ENCODE measurements at places on chromosomes 3 and 15. TPM values are rescaled to one million over a fixed set of nuclear protein-coding genes. Genes with fewer than 3 reads are reported as not detected.

DNA sequence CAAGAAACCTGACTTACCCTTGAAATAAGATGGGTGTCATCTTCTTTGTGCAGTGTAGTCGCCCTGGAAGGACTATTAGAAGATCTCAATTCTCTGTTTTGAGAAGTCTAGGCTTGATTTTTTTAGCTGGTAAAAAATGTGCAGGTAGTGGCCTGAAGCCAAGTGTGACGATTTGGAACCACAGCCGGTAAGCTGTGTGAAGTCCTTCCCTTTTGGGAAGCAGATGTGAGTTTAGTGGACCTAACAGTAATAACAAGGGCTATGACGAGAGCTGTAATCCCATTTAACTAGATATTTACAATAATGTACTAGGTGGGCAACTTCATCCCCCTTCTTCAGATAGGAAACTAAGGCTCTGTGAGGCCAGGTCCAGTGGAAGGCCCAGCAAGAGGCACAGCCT is 81.7 kb upstream of the MYZAP start:
- no peak for DNase-seq

DNA sequence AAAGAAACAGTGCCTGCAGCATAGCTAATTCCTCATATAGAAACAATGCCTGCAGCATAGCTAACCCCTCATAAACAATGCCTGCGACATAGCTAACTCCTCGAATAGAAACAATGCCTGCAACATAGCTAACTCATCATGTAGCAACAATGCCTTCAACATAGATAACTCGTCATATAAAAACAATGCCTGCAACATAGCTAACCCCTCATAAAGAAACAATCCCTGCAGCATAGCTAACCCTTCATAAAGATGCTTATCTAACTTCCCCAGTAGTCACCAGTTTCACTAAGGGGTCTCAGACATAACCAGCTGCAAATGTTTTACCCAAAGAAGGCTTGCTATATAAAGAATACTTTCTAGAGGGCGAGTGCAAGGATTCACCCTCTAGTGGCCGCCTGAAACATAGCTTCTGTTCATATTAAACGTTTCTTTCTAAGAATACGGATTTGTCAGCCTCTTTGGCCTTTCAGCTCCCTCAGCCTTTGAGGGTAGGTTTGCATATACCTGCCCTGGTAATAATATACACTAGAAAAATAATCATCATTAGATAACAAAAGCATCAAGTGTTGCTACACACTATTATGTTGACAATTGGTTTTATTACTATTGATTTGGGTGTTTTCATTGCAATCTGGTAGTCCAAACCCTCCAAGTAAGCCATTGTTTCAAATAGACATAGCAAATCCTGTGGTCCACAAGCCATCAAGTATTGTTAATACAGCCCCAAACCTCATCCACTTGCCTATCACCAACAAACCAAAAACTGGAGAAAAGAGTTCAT is 44.4 kb upstream of the FAN1 start:
- DNase-seq, result no peak

DNA sequence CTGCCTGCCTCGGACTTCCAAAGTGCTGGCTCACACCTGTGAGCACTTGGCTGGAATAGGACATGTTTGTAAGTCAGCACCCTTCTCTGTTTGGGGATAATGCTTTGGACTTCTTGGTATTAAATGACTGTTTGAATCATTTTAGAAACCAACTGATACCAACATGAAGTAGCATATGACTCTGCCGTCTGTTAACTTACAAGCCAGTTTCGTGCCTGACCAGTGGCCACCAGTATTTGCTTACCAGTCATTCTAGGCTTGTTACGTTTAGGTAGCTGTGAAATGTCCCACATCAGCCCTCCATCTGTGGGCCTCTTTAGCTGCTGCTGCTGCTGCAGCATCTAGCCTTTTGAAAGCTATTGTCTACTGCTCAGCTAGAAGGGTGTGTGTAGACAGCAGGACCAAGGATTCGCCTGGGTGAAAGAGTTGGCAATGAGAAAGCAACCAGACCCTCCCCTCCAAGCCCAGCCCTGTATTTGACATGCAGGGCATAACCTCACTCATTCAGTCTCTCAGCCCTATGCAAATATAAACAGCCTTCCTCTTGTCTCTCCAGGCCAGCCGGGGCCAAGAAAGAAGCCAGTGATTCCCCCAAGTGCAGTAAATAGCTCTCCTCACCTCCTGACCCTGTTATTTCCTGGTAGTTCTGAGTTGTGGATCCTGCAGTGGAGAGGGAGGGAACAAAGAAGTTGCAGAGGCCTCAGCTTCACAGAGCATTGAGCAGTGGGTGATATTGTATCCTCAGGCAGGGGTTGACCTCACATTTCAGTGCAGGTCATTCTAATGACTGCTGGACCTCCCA is 51.0 kb downstream of the NKIRAS1 start:
- DNase-seq, result no peak

- no peak for DNase-seq
Measured at GRCh38 chr15:82292271-82292670, 29.7 kb downstream of the SAXO2 start.

Gene PYGO1
- not detected for total RNA-seq

Gene PLA2G4F
- total RNA-seq, result not detected

Gene LTF
- not detected for total RNA-seq

Gene DCLK3
- not detected for total RNA-seq

DNA sequence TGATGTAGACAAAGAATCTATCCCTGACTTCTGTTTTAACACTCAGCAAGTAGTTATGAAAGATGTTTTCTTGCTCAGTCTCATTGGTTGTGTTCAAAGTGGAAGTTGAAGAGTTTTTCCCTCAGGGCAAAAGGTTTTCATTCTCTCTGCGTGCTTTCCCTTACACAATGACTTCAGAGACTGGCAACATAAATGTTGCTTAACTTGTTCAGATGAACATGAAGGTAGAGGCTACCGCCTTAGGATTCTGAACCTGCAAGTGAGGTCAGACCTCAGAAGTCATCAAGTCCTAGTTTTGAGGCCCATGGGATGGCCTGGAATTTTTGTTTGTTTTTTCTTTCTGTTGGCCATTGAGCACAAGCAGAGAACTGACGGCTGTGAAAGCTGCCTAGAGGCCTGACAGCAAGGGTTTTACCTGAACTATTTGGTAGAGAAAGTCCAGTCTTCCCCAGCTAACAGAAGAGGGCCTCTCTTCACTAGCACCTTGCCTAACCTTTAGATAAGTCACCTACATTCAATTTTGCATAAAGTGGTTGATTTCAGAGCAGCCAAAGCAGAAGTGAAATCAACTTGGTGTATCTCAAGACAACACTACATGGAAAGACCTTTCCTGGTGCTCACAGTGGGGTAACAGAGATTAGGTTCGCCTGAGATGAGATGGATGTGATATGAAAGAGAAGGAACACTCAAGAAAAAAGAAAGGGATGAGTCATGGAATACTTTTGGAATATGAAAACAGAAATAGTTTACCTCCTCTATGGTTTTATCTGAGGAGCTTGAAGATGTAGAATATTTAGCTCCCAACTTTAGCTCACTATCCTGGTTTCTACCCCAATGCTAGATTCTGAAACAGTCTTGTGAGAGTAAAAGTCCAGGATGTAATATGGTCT is 53.6 kb upstream of the AP4E1 start:
- no peak for DNase-seq

DNA sequence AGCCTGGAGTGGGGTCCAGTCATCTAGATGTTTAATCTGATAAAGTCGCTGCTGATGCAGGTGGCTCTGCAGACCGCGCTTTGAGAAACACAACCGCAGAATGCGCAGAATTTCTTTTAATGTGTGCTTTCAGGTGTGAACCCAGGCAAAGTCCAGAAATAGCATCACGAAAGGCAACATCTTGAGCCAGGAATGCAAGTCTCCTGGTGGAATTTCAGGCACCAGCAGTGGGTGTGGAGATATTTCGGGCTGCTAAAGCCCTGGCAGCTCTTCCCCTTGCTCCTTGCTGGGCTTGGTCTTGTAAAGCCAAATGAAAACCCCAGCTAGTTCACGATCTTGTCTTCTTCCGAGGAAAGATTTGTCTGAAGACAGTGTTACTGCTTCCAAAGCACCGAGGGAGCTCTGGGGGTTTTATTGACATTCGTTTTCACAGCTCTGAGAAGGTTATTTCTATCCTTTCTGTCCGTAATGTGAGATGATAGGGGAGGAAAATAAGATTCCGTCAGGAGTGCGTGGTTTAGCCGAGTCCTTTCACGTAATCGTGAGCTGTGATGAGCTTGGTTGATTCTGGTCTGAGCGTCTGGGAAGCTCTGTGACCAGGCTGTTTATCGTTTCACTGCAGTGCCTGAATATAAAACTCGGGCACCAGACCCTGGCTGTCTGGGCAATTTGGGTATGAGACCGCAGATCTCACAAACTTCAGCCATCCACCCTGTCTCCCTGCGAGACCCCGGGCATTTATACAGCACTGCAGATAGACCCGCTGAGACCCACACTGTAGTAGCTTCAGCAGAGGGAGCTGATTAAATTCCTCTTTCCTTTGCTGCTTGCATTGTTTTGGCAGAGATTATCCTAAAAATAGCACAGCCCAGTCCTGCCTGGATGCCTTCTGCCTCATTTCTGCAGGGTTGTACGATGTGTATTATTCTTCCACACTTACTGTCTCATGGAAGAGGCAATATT is 67.0 kb upstream of the SLC25A26 start:
- DNase-seq, result no peak

Gene OXTR
- 0.44 TPM for total RNA-seq

DNA sequence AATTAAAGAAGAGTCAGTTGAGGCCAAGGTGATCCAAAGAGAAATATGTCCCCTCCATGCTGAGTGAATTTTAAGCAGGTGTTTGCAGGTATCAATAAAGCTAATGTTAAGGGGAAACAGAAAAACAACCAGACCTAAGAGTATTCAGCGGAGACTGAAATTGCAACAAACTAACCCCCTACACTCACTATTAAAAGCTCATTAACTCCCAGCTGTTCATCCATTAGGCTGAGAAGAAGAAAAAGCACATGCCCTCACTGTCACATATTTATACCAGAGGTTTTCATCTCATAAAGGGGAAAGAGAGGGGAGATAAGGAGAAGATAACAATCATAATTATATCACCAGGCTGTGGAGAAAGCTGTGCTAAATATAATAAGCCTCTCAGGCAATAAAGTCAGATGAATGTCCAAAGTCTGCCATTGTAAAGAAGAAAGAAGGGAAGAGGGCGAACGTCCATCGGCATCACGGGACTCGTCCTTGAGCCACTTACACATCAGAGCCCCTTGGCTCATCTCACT is 145.2 kb downstream of the TAFA4 start:
- DNase-seq, result no peak

GRCh38 chr3:122208579-122208978 is 25.1 kb downstream of the CASR start:
- no peak for DNase-seq

Gene APH1B
- 11.8 TPM for total RNA-seq

DNA sequence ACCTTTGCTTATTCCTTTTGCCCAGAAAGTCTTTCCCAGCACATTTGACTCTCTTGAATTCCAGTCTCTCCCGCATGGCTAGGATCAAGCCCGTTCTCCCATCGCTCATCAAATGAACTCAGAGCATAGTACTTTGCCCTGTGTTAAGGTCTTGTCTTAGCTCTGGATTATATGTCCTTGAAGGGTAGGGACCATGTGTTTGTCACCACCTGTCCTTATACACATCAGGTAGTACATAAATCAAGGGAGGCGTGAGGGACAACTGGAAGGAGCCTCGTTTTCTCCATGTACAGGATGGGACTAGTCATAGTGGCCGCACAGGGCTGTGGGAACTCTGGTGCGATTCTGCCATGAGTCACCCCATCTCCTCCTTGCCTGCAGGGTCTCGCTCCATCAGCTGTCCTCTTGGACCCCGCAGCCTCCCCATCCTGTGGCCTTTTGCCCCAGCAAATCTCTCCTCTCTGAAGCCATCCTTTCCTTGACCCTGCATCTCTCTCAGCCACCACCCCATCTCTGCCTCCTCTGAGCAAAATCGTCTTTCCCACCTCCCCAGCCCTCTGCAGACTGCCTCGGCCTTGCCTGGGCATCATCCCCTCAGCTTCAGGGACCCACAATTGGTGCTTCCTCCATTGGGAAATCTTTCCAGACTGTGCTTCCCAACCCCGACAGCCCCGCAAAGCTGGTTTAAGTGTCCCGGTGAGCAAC is 33.4 kb upstream of the RAB6B start:
- DNase-seq, result no peak

All from T-helper 17 cell (primary cell).